ENCODE measurements at places on chromosomes 12 and 14.

DNA sequence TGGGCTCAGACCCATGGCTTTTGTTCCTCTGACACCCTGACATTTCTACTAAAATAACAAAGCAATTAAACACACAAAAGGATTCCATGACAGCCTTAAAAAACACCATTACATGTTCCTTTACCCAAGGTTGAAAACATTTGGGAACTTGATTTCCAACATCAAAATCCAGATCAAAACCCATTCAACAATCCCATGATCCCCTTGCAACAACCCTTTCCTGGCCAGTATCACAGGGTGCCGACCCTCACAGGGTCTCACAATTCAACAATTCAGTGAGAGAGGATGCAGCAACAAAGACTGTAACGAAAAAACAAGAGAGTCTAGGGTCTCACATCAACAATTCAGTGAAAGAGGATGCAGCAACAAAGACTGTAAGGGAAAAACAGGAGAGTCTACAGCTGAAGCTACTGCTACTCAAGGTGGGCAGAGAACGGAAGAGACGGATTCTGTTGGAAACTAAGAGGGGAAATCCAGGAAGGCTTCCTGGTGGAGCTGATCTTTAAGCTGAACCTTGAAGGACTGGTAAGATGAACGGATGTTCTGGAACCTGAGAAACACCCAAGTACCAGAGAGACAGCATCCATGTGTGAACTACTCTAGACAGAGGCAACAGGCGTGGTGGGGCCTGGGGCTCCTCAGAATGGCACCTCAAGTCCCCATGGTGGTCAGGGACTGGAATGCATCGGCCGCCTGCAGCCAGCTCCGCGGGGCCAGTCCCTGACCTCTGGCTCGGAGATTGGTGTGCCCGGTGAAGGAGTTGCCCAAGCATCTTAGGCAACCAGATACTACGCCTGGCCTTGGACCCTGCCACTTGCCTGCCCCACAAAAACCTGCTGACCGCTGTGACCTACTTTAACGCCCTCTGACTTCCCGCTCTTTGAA is 22.7 kb upstream of the ZFP36L1 start:
- no peak for DNase-seq

DNA sequence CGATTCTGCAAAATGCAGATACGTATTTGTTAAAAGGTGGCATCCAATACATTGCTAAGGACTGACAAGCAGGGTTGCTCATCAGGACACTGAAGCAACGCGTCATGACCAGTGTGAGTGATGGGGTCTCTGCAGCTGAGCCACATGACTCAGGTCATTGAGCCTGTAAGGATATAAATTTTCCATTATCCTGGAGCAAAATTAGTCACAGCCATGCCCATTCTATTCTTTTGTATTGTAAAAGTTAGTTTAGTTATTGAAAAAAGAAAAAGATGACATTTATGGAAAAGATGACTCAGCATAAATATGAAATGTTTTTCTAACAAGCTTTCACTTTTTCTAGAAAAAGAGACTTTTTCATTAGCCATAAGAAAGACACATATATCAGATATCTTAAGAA is 268.0 kb upstream of the TMEM132C start:
- peak; percentile 68 for DNase-seq

DNA sequence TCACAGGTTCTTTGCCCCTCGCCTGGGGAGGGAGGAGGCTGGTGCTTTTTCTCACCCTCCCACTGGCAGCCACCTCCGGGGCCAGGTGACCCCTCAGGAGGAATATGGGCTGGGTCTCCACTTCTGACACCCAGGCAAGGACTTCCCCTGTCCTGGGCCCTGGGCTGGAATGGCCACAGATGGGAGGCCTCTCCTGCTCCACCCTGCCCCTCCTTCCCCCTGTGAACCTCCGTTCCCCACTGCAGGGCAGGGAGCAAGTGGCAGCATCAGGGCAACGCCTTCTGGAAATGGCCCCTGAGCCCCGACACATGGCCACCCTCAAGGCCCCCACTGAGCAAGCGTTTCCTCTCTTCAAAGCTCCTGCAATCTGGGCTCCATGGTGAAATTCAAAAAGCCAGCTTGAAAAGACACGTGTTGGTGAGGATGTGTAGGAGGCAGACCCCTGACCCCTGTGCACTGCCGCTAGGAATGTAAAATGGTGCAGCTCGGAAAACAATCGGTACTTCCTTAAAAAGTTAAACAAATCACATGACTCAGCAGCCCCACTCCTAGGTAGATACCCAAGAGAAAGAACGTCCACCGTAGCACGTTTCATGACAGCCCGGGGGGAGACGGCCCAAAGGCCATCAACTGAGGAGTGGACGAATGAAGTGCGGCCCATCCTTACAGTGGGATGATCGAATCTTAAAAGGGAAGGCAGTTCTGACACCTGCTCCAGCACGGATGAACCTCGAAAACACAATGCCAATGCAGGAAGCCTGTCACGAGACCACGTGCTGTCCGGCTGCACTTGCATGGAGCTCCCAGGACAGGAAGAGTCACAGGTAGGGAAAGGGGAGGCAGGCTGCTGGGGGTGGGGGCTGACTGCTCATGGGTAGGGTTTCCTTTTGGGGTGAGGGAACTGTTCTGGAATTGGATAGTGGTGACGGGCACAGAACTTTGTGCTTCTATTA is 11.5 kb downstream of the XRCC3 start:
- DNase-seq = no peak

DNA sequence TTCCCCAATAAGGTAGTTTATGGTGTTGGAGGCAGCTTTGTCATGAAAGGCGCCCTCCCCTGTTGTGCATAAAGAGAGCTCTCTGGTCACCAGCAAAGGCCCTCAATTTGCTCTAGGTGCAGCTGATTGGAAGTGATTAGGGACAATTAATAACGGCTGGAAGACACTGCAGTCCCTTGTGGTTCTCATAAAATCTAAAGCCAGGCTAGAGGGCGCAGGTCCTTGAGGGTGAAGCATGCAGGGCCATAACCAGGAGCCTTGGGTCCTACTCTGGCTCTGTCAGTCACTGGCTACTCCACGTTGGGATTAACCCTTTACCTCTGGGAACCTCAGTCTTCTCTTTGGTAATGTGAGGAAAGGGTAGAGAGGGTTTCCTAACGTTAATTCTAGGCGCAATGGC is 1.9 kb downstream of the DAAM1 start:
- DNase-seq = no peak

- DNase-seq = no peak
Observed at GRCh38 chr12:130222519-130223218, 60.4 kb downstream of the FZD10 start.

GRCh38 chr12:123251403-123252076 is 18.3 kb downstream of the MTRFR start:
- DNase-seq = no peak

- peak; percentile 51 for DNase-seq
Observed at GRCh38 chr12:81294325-81295190, 216.7 kb downstream of the ACSS3 start.

GRCh38 chr12:92604786-92605185 is 98.0 kb upstream of the PLEKHG7 start:
- no peak for DNase-seq

GRCh38 chr14:78316786-78317185 is 146.6 kb downstream of the NRXN3 start:
- no peak for DNase-seq

DNA sequence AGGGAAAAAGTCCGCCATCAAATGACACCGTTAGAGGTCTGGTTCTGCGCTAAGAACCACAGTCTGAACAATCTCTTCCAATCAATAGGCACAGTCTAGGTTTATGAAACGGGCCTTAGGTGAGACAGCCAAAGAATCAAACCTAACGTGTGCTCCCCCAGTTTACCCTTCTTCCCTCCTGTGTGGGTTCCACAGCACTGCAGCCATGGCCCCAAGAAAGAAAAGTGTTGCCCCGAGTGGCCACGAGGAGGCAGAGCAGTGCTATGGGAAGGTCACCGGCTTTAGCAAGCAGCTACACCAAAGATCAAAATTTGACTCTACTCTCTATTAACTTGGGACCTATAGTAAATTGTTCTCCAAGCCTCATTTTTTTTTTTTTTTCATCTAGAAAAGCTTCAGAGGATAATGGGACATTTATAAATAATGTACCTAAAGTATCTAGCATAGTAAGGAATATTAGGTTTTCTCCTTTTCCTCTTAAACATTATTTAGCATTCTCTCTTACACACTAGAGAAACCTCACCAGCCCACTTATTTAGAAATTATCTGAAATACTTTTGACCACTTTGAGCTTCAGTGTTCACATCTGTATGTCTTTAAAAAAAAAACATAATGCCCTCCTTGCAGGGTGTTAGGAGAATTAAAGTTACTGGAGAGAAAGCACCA is 70.2 kb upstream of the GPHB5 start:
- peak; percentile 49 for DNase-seq

DNA sequence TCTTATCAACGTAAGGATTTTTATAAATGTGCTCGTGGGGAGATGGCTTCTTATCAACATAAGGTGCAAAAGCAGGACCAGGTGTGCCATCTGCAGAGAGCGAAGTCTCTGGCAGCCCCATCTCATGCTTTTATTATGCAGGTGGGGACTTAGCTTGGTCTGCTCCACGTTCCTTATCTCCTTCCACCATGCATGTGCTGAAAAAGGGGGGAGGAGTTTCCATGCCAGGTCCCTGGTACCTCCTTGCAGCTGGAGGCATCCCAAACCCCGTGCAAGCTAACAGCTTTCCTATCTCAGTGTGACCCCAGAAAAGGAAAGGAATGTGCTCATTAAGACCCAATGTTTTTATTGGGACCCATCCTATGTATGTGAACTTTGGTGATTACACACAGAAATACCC is 608.5 kb downstream of the TMEM121 start:
- DNase-seq = no peak

- DNase-seq = peak; percentile 84
Observed at GRCh38 chr12:52976574-52977071, 27.7 kb downstream of the KRT18 start.

- no peak for DNase-seq
Observed at GRCh38 chr12:57434517-57435223, at the start of gene INHBC. Gene INHBC (plus strand): TSS chr12:57434784. CDS start chr12:57434887, 103 bp downstream.

GRCh38 chr12:94615260-94616181 is 34.8 kb downstream of the TMCC3 start:
- peak; percentile 36 for DNase-seq

DNA sequence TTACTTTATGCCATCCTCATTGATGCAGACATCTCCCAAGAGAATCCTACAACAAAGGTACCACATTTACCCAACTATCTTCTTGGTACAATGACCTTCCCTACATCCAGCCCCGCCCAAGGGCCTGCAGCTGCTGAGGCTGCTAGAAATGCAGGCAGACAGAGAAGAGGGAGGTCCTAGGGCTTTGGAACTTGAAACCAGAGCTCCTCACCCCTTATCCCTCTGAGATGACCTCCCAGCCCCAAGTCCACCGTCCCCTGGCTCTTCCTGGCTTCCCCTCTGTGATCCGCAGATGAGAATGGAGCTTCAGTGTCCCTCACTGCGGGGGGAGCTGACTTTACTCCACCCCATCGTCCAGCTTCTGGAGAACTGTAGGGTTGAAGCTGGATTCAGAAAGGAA is 1.6 kb upstream of the TNFRSF1A start:
- no peak for DNase-seq

DNA sequence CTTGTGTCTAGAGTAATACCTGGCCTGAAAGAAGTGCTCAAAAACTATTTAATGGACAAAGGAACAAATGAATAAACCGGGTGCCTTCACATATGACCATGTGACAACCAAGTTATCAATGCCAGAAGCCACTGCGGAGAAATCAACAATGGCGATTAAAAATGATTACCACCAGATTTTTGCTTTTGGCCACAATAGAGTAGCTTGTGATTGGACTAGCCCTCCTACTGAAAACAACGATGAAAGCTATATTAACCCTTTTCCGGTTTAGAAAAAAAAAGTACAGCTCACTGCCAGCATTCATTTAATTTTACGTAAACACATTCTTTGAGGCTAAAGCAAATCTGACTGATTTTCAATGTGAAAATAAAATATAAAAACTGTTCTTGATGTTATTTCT is 41.6 kb upstream of the TTC7B start:
- DNase-seq = no peak

- peak; percentile 24 for DNase-seq
Observed at GRCh38 chr12:85424581-85425348, 144.7 kb downstream of the ALX1 start.

GRCh38 chr12:6330192-6330591 is 11.7 kb downstream of the TNFRSF1A start:
- no peak for DNase-seq

DNA sequence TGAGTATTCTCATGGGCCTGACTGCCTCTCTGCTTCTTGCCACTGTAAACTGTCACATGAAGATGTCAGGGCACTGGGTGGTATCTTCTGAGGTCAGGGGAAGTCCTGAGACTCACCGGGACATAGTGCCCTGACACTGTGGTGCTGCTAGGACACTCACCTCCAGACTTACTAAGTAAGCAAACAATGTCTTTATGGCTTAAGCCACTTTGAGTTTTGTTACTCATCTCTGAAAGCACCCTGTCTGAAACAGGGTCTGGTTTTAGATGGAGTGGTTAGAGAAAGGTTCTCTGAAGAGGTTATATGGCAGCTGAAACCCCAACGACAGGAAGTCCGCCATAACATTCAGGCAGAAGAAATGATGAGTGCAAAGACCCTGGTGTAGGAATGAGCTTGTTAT is 22.7 kb downstream of the GPR19 start:
- DNase-seq = no peak

DNA sequence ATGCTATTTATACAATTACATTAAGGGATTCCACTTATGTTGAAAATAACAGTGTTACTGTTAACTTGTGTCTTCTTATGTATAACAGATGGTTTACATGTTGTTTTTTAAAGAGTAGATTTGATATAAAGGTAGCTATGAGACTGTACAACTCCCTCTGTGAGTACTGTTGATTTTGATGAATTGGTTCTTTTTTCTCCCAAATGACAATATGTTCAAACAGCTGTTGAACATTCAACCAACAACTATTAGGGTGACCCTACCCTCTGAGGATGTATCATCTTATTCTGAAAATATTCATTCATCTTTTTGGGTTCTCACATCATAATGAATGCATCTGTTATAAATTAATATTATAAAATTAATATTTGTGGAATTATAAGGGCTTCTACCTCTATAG is 456.9 kb upstream of the MGAT4C start:
- DNase-seq = no peak

DNA sequence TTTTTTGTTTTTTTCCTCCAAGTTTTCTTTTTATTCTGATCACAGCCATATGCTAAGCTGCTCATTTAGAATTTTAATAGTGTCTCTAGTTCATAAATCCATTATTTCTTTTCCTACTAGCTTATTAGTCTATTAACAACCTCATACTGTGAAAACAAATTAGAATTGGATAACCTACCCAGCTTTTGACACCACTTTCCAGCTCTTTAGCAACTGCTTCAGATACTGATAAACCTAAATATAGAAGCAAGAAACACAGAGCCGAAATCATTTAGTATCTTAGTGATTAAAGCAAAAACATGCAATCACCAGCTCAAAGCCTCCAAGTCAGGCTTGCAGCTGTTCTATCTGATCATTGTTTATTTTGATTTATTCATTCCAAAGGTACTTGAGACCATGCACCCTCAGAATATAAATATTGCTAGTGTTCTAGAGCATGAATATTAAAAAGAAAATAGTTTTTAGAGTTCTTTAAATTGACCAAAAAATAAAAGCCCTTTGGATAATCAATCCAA is 121.5 kb downstream of the STXBP6 start:
- no peak for DNase-seq

GRCh38 chr12:109919456-109919855 is 19.4 kb downstream of the TCHP start:
- peak; percentile 17 for DNase-seq

- DNase-seq = no peak
Observed at GRCh38 chr14:74891870-74892269, 10.2 kb downstream of the DLST start.

- DNase-seq = peak; percentile 79
Observed at GRCh38 chr14:90382491-90383125, 14.2 kb upstream of the CALM1 start.

Data from fibroblast of upper back skin (primary cell).